ENCODE measurements at places on chromosomes 5 and 9.

DNA sequence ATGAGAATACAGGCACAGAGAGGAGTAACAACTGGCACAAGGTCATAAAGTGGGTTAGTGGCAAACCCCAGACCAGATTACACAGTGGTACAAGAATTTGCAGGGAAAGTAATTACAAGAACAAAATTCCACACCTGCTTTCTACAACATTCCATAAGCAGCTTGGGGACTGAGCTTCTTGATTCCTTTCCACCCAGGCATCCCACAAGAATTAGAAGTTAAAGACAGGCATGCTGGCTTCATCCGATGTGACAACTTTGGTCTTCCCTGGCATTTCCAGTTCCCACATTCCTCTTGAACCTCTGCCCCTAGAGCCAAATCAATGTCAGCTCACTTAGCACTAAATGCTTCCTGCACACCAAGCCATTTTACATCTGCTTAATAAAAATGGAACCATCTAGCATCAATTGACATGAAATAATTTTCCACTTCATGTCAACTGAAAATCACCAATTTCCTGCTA lies 435.8 kb upstream of the PAPPA start:
- no peaks in the 10 kb centered on the region for H3K36me3 ChIP-seq
- H3K27ac ChIP-seq, result no peak overlapping the region
- no peaks in the 10 kb centered on the region for H3K4me1 ChIP-seq
- H3K27me3 ChIP-seq, result no peaks in the 10 kb centered on the region
- no peak overlapping the region for H3K4me3 ChIP-seq

DNA sequence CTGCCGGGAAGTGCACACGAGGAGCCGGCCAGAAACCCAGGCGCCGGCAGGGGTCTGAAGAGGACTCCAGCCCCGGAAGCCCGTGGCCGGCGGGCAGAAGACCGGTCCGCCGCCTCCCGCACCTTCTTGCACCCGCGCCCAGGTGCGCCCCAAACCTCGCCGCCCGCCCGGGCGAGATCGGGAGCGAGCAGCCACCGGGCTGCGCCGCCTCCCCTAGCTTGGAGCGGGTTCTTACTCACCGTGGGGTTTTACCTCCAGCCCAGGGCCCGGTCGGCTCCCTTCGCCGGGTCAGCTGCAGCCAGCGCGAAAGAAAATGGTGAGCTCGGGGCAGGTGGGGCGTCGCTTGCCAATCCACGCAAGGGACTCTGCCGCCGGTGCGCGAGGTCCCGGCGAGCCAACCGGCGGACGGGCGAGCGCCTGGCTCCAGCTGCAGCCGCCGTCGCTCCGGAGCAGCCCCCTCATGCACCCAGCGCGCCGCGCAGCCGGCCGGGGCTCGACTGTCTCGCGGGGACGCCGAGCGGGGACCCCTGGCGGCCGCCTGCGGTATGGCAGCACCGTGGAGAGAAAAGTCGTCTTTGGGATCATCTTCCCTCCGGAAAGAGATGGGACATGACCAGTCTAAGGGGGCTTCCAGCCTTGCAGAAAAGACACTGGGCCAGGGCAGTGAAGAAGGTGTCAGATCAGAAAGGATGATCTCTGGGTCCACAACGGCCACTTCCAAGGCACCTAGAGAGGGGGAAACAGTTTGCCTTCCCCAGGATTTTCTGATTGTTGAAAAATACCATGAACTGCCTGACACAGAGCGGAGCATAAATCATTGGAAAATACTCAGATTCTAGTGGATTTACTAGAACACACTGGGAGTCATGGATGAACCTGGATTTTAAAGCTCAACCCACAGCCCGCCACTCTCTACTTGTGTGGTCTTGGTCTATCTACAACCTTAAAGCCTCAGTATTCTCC lies at the start of gene MOB3B:
TSS of gene MOB3B (minus strand) at position 499 of the 963 bp plus-strand sequence. CDS start 74,264 bp downstream, outside the sequence.
- peak within 1 kb of the TSS; percentile 97 for H3K4me3 ChIP-seq
- peak; percentile 95 for DNase-seq
- peak within 1 kb of the TSS; percentile 55 for H3K27ac ChIP-seq
- H3K36me3 ChIP-seq, result no peaks in the 10 kb centered on the region

DNA sequence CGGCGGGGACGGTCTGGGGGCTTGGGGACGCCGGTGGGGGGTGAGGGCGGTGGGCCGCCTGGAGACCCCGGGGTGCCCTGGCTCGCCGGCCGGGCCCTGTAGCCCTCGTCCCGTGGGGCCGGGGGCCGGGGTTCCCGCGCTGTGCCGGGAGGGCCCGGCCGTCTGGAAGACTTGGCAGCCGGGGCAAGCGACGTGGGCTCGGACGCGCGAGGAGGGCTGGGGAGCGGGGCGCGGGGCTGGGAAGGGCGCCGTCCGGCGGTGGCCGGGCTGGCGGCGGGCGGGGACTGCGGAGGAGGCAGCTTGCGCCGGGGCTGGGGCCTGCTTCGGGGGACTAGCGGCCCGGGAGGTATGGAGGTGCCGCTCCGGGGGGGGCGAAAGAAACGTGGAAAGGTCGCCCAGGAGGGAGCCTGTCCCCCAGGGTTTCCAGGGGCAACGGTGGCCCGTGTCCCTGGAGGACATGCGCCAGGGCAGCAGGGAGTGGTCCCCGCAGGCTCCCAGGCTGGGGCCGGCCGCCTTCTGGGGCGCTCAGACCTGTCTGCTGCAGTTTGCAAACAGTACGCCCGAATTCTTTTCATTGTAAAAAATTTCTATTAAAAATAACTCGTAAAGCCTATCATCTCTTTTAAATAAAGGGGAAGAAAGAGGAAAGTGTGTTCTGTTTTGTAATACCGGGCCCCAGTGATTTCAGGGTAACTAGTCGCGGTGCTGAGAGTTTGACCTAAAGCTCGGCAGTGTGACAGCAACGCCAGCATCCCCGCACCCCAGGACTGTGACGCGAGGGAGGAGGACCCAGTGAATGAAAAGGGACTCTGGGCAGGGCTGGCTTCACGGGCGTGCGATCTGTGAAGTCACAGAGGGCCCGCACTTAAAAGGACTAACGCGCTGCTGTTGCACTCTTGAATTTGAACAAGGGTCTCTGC lies 752 bp upstream of the ANKH start:
- H3K36me3 ChIP-seq, result no peaks in the 10 kb centered on the region
- peaks cover 25% of the 10 kb centered on the region for H3K4me1 ChIP-seq
- peak; percentile 58 for DNase-seq
- H3K27ac ChIP-seq, result no peak overlapping the region
- H3K27me3 ChIP-seq, result peaks cover 7% of the 10 kb centered on the region

- H3K36me3 ChIP-seq, result peaks cover 20% of the 10 kb centered on the region
- H3K27me3 ChIP-seq, result peaks cover 1% of the 10 kb centered on the region
- H3K4me1 ChIP-seq, result no peaks in the 10 kb centered on the region
- no peak overlapping the region for H3K4me3 ChIP-seq
- no peak for DNase-seq
Observed at GRCh38 chr9:113973963-113974413, 97.9 kb downstream of the ZNF618 start.

- H3K27ac ChIP-seq, result no peak overlapping the region
- H3K36me3 ChIP-seq, result no peaks in the 10 kb centered on the region
- H3K27me3 ChIP-seq, result no peaks in the 10 kb centered on the region
- no peak overlapping the region for H3K4me3 ChIP-seq
- no peaks in the 10 kb centered on the region for H3K4me1 ChIP-seq
Observed at GRCh38 chr5:155250596-155250995, 237.0 kb downstream of the KIF4B start.

DNA sequence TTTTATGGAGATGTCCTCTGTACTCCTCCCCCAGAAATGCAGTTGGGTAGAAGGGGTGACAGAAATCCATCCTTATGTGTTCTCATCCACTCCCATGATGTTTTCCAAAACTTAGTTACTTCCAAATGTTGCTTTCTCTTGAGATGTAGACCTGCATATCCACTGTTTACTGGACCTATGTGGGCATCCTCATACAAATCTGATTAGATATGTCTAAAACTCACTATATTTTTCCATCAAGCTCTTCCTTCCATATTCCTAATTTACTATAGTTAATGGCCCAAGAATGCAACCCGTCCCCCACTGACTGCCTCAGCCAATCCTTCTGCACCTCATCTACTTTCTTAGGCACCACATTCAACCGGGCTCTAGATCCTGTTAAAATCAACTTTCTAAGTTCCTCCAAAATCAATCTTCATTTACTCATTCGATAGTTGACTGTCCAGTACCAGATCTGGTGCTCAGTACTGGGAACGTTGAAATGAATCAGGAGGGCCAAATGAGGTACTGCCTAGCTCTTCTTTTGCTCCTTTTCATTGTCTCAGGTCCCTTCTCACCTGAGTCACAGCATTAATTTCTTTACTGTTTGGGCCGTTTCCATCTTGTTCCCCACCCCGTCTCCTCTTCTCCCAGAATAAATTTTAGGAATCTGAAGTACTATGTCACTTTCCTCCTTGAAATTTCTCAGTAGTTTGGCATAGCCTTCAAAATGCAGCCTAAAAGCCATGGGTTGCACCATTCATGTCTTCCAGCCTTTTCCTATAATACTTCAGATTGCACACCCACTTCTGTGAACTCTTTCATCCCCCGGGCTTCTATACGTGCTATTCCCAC lies 7.9 kb downstream of the PLK2 start:
- H3K4me3 ChIP-seq, result peak overlapping the region; percentile 100
- no peaks in the 10 kb centered on the region for H3K27me3 ChIP-seq
- peak overlapping the region; percentile 45 for H3K27ac ChIP-seq
- peaks cover 68% of the 10 kb centered on the region for H3K36me3 ChIP-seq

GRCh38 chr9:87206064-87206661 lies 258.9 kb upstream of the GAS1 start:
- peaks cover 2% of the 10 kb centered on the region for H3K27me3 ChIP-seq
- H3K4me1 ChIP-seq, result no peaks in the 10 kb centered on the region
- no peak overlapping the region for H3K27ac ChIP-seq
- DNase-seq, result no peak
- no peaks in the 10 kb centered on the region for H3K36me3 ChIP-seq

DNA sequence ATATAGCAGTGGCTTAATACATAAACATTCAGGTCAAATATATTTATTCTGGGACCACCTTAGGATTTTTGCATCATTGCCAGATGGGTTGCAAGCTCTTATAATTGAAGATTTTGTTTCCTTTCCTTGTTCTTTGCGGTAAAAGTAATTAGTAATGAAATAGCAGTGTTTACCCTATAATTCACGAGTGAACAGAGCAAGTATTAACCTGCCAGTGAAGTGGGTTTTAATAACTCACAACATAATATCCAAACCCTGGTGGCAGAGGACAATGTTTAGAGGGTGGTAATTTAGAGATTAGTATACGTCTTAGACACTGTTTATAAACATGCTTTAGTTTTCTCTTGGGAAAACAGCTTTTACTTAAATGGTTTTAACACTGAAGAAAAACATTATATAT lies 11.8 kb downstream of the ARL14EPL start:
- no peak overlapping the region for H3K4me3 ChIP-seq
- no peak overlapping the region for H3K27ac ChIP-seq
- H3K27me3 ChIP-seq, result no peaks in the 10 kb centered on the region
- DNase-seq, result no peak

DNA sequence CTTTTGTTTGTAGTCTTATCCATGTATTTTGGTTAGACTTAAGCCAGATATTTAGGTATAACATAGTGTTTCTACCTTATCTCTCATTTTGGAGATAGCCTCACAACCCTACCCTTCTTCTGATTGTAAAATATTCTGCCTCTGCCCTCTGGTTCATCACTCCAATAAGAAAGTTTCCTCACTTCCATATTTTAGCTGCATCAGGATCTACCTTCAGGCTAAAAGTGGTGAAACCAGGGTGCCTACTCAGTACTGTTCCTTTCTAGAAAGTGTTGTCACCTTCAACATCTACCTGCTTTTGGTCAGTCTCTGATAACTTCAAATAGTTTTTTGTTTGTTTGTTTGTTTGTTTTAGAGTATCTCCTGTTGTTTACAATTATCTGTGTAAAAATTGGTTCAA lies 294.6 kb downstream of the ANXA1 start:
- H3K36me3 ChIP-seq, result no peaks in the 10 kb centered on the region
- H3K27ac ChIP-seq, result no peak overlapping the region
- H3K4me3 ChIP-seq, result no peak overlapping the region
- H3K4me1 ChIP-seq, result no peaks in the 10 kb centered on the region

DNA sequence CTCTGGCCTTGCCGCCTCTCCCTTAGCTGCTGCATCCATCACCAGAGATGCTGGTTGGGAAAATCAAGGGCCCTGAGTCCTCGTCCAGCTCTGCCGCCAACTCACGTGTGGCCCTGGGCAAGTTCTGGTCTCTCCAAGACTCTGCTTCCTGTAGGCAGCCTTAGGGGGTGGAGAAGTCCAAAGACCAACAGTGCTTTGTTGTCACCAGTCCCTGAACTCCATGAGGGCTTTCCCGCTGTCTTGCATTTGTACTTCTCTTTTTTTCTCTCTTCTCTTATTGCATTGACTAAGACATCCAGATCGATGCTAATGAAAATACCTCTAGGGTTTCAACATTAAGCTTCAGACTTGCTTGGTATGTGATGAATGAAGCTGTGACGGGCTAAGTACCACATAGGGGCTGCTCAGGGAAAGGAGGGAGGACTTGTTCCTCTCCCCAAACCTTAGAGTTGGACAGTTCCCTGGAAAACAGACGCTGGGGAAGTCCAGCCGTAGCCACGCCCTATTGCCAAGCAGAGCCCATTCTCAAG lies 63.7 kb upstream of the STXBP1 start:
- H3K27me3 ChIP-seq, result peaks cover 21% of the 10 kb centered on the region
- peaks cover 40% of the 10 kb centered on the region for H3K4me1 ChIP-seq
- no peak overlapping the region for H3K27ac ChIP-seq
- peak overlapping the region; percentile 51 for H3K4me3 ChIP-seq

- H3K36me3 ChIP-seq, result no peaks in the 10 kb centered on the region
- no peak overlapping the region for H3K27ac ChIP-seq
- H3K4me3 ChIP-seq, result no peak overlapping the region
- peaks cover 7% of the 10 kb centered on the region for H3K4me1 ChIP-seq
- H3K27me3 ChIP-seq, result no peaks in the 10 kb centered on the region
Observed at GRCh38 chr9:106052735-106053134, 358.4 kb downstream of the TMEM38B start.

GRCh38 chr5:151286246-151286645 lies 17.3 kb downstream of the SLC36A3 start:
- no peak for DNase-seq
- no peak overlapping the region for H3K27ac ChIP-seq
- no peaks in the 10 kb centered on the region for H3K36me3 ChIP-seq
- no peaks in the 10 kb centered on the region for H3K4me1 ChIP-seq
- no peak overlapping the region for H3K4me3 ChIP-seq

DNA sequence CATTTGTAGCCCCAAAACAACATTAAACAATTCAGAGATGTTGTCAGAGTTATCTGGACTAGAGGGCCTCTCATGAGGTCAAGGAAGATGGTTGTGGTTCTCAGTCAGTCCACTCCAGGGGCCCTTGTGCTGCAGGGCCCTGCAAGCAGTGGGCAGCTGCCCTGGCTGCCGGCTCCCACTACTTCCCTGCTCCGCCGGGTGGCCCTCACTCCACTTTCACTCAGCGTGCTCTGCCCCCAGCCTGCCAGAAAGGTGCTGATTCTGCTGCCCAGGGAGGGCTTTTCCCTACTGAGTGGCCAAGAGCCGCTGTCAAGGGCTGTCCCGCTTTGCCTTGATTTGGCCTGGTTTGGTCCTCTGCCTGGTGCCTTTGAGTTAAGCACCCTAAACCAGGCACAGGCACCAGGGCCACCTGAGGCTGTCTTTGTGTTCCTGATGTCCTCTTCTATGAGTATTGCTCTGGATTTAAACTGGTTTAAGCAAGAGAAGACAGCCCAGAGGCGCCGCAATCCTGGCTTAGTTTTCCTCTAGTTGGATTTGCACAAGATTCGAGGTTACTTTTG lies 117.2 kb downstream of the GADD45G start:
- no peak overlapping the region for H3K27ac ChIP-seq
- DNase-seq, result no peak
- peaks cover 3% of the 10 kb centered on the region for H3K27me3 ChIP-seq
- no peak overlapping the region for H3K4me3 ChIP-seq

GRCh38 chr5:89065919-89066318 lies 182.9 kb upstream of the MEF2C start:
- no peak overlapping the region for H3K4me3 ChIP-seq
- H3K27ac ChIP-seq, result no peak overlapping the region
- no peaks in the 10 kb centered on the region for H3K36me3 ChIP-seq
- DNase-seq, result no peak
- H3K4me1 ChIP-seq, result no peaks in the 10 kb centered on the region
- H3K27me3 ChIP-seq, result no peaks in the 10 kb centered on the region
